Ascending aorta (tissue), 2 donors: ENCODE measurements at places on chromosomes 2 and 18. TPM values are rescaled to one million over a fixed set of nuclear protein-coding genes. Genes with fewer than 3 reads are reported as not detected.

DNA sequence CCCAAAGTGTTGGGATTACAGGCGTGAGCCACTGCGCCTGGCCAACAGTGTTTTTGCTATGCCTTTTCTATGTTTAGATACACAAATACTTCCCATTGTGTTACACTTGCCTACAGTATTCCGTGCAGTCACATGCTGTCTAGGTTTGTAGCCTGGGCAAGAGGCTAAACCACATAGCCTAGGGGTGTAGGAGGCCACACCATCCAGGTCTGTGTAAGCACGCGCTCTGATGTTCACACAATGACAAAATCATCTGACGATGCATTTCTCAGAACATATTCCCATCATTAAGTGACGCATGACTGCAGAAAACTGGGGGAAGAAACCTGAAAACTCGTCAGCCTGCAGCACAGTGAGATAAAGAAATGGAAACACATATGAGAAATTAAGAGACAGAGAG lies 46.1 kb upstream of the TWIST2 start:
- no peak overlapping the region for H3K27ac ChIP-seq
- no peaks in the 10 kb centered on the region for H3K27me3 ChIP-seq
- H3K36me3 ChIP-seq, result no peaks in the 10 kb centered on the region
- H3K4me3 ChIP-seq, result no peak overlapping the region
- DNase-seq, result no peak
- H3K4me1 ChIP-seq, result no peaks in the 10 kb centered on the region

- peak overlapping the region; percentile 66 for H3K27ac ChIP-seq
- H3K4me3 ChIP-seq, result no peak overlapping the region
- DNase-seq, result no peak
Measured at GRCh38 chr2:109217362-109218086, 88.5 kb downstream of the SH3RF3 start.

- DNase-seq, result peak; percentile 42
- no peak overlapping the region for H3K4me3 ChIP-seq
- peaks cover 23% of the 10 kb centered on the region for H3K4me1 ChIP-seq
Measured at GRCh38 chr2:222792001-222792611, 68.7 kb upstream of the ACSL3 start.

The PLEK gene
- total RNA-seq, result 1.5 TPM

The FAM168B gene
- total RNA-seq, result 64.3 TPM

DNA sequence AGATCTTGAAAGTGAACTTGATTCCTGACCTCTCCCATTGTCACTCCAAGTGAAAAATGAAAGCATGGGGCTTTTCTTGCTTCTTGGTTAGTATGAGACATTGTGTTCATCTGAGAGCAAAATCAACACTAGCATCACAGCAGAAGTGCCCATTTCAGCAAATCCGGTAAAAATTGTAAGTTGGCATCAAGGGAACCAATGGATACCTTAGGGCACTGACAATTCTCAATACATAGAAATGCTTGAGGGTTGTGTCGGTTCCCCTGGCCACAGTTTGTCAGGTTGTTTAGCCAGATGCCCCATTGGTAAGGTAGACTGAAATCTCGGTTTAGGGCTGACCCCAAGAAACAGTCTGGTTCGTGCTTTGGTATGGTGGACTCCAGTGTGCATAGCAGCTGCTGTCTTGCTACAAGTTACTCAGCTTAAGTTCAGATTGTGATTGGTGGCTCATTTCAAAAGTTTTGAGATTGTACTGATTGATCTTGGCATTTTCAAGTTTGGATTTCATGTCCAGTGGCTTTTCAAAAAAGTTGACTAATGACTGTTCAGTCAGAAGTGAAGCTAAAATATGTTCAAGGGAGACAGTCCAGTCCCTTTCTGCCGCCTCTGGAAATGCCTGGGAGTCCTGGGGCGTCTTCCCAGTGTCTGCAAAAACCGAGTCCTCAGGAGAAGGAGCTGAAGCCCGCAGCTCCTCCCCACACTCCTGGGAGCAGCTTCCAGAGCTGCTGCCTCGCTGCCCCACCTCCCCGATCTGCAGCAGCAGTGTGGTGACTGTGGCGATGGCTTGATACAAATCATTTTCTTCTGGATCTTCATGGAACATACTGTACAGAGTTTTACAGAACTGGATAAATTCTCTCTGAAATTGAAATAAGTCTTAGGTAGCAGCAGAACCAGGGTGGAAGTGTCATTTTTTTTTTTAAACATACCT lies 5.6 kb downstream of the RPL31 start:
- H3K4me1 ChIP-seq, result peaks cover 3% of the 10 kb centered on the region
- H3K27me3 ChIP-seq, result no peaks in the 10 kb centered on the region
- H3K36me3 ChIP-seq, result peaks cover 75% of the 10 kb centered on the region
- H3K27ac ChIP-seq, result no peak overlapping the region
- no peak overlapping the region for H3K4me3 ChIP-seq

DNA sequence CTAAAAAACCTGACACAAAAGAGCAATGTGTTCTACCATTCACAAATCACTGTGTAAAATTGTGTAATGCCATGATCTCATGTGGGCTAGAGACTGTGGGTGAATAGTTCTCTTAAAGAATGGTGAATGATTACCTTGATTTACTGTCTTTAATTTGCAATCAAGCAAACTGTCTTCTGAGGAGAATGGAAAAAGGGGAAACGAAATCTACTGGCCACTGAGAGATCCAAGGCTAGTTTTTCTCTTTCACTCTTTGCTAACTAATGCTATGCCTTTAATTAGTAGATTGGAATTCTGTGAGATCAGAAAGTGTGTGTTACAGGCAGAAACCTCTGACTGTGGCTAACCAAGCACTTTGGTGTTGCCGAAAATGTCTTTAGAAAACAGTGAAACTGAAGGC lies 422.7 kb downstream of the TGIF1 start:
- no peak for DNase-seq
- no peaks in the 10 kb centered on the region for H3K36me3 ChIP-seq
- no peaks in the 10 kb centered on the region for H3K27me3 ChIP-seq
- H3K4me3 ChIP-seq, result peak overlapping the region; percentile 1
- no peak overlapping the region for H3K27ac ChIP-seq

The MTHFD2 gene
- total RNA-seq, result 31.7 TPM

DNA sequence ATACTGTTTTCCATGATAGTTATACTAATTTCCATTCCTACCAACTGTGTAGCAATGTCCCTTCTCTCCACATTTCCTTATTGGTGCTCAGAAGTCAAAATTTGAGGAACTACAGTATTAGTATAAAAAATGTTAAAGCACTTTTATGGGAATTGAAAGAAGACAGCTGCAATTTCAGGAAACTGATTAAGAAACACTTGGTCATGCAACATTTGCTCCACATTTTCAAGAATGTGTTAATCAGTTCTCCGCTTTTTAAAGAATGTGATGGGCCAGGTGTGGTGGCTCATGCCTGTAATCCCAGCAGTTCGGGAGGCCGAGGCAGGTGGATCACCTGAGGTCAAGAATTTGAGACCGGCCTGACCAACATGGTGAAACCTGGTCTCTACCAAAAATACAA lies 33.6 kb upstream of the MGAT4A start:
- no peak overlapping the region for H3K27ac ChIP-seq
- no peaks in the 10 kb centered on the region for H3K27me3 ChIP-seq
- no peaks in the 10 kb centered on the region for H3K36me3 ChIP-seq
- H3K4me3 ChIP-seq, result no peak overlapping the region

The GKN2 gene
- total RNA-seq, result 0.75 TPM

DNA sequence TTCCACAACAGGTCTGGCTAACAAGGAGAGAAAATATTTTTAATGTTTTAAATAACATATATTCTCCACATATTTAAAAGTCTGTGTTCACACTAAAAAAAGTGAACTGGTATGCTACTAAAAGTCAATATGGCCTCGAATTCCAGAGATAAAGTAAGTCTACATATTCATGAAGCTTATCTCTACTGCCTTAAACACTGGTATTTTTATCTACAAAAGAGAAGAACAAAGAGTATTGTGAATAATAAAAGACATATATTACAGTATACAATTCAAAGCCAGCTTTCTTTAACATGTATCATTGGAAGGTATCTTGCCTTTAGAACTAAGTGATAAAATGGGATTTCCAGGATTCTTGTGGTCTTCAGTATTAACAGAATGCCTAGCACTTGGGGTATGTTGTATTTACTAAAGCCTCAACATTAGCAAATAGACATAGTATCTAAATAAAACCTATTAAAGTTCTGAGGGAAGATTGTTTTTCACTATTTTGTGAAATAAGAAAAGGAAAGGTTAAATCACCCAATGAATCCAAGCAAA lies 302.8 kb upstream of the CCDC68 start:
- H3K27me3 ChIP-seq, result no peaks in the 10 kb centered on the region
- H3K36me3 ChIP-seq, result peaks cover 43% of the 10 kb centered on the region
- DNase-seq, result no peak

DNA sequence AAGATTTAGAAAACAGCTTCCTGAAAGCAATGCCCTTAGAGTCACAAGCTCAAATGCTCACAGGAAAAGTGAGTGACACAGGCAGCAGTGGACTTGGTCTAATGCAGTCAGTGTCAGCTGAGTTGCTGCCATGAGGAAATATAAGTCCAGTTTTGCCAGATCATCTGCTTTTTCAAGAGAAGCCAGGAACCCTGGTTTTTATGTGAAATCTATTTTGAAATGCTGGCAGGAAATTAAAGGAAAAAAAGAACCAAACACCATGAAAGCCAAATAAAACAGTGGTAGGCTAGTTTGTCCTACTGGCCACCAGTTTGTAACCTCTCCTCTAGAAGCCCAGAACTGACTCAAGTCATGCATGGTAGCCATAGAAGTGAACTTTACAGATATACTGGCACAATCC lies 109.2 kb downstream of the THADA start:
- no peaks in the 10 kb centered on the region for H3K27me3 ChIP-seq
- H3K4me3 ChIP-seq, result no peak overlapping the region
- peaks cover 32% of the 10 kb centered on the region for H3K4me1 ChIP-seq
- H3K36me3 ChIP-seq, result no peaks in the 10 kb centered on the region
- peak overlapping the region; percentile 68 for H3K27ac ChIP-seq
- DNase-seq, result peak; percentile 77

- no peaks in the 10 kb centered on the region for H3K27me3 ChIP-seq
- H3K27ac ChIP-seq, result no peak overlapping the region
- H3K4me1 ChIP-seq, result no peaks in the 10 kb centered on the region
- H3K4me3 ChIP-seq, result no peak overlapping the region
- no peaks in the 10 kb centered on the region for H3K36me3 ChIP-seq
- DNase-seq, result no peak
Measured at GRCh38 chr2:143730953-143731260, 601.7 kb downstream of the ARHGAP15 start.

GRCh38 chr2:96325041-96325883 lies at the start of gene ITPRIPL1:
TSS of gene ITPRIPL1 (plus strand) at chr2:96325317. CDS start at chr2:96325840, 523 bp downstream.
- peak within 1 kb of the TSS; percentile 20 for H3K27ac ChIP-seq
- DNase-seq, result no peak

DNA sequence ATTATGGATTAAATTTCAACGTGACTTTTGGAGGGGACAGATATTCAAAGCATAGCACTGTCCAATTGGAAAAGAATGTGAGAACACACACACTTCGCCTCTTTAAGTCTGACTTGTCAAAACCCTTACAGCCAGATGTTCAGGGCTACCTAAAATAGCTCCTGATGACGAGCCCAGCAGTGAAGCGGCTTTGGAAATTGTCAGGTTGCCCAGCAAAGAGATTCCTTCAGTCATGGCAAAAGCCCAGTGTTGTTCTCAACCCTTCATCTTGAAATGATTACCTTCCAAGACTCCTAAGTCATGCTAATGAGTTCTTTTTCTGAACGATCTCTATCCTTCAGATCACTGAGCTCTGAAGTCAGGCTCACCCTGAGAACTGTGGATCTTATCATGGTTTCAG lies 436.6 kb downstream of the LRATD1 start:
- DNase-seq, result no peak
- no peak overlapping the region for H3K27ac ChIP-seq
- H3K4me1 ChIP-seq, result no peaks in the 10 kb centered on the region
- no peaks in the 10 kb centered on the region for H3K36me3 ChIP-seq
- H3K27me3 ChIP-seq, result no peaks in the 10 kb centered on the region

GRCh38 chr2:198321522-198322088 lies 517.2 kb downstream of the PLCL1 start:
- H3K27me3 ChIP-seq, result no peaks in the 10 kb centered on the region
- no peak for DNase-seq
- H3K36me3 ChIP-seq, result no peaks in the 10 kb centered on the region
- H3K27ac ChIP-seq, result no peak overlapping the region
- no peaks in the 10 kb centered on the region for H3K4me1 ChIP-seq

- DNase-seq, result no peak
- H3K27me3 ChIP-seq, result no peaks in the 10 kb centered on the region
- H3K4me1 ChIP-seq, result peaks cover 23% of the 10 kb centered on the region
- peak overlapping the region; percentile 99 for H3K27ac ChIP-seq
- H3K36me3 ChIP-seq, result peaks cover 5% of the 10 kb centered on the region
- peak overlapping the region; percentile 93 for H3K4me3 ChIP-seq
Measured at GRCh38 chr2:173962583-173963110, 2.5 kb downstream of the SP3 start.

DNA sequence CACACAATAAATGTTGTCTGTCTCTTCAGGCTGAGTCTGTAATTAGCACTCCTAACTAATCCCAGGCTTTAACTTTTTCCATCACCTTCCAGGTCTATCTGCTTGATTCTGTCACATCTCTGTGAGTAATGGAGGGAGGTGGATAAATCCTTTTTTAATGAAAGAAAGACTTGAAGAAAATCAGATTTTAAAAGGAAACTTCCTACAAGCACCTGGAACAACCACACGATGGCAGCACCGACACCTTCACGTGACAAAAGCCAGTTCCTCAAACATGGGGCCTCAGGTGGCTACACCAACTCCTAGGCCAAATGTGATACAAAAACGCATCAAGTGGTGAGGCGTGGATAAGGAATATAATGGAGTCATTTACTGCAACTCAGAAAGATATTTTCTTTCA lies 41.8 kb downstream of the TGFBRAP1 start:
- DNase-seq, result no peak
- H3K27me3 ChIP-seq, result no peaks in the 10 kb centered on the region
- H3K27ac ChIP-seq, result no peak overlapping the region
- no peaks in the 10 kb centered on the region for H3K4me1 ChIP-seq

DNA sequence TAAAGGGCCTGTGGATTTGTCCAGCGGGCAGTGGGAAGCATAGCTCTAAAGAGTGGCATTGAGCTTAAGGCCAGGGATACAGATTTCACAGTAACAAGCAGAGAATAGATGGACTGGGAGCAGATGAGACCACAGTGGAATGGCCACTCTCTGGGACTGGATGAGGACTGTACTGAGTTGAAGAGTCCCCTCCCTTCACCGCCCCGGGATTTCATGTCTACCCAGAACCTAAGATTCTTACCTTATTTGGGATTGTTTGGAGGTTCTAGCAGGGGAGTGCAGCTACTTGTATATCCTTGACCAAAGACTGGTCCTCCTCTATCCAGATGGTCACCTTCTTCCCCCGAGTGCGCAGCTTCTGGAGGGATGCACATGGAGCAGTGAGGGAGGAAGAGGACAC lies 28.0 kb upstream of the EFEMP1 start:
- no peak for DNase-seq
- no peak overlapping the region for H3K4me3 ChIP-seq
- H3K27me3 ChIP-seq, result no peaks in the 10 kb centered on the region
- H3K36me3 ChIP-seq, result no peaks in the 10 kb centered on the region
- no peaks in the 10 kb centered on the region for H3K4me1 ChIP-seq

GRCh38 chr2:119352357-119352756 lies 14.3 kb downstream of the C2orf76 start:
- no peak overlapping the region for H3K4me3 ChIP-seq
- no peaks in the 10 kb centered on the region for H3K36me3 ChIP-seq
- H3K4me1 ChIP-seq, result peaks cover 5% of the 10 kb centered on the region
- no peak overlapping the region for H3K27ac ChIP-seq
